ENCODE measurements at places on chromosomes 5 and 9.

DNA sequence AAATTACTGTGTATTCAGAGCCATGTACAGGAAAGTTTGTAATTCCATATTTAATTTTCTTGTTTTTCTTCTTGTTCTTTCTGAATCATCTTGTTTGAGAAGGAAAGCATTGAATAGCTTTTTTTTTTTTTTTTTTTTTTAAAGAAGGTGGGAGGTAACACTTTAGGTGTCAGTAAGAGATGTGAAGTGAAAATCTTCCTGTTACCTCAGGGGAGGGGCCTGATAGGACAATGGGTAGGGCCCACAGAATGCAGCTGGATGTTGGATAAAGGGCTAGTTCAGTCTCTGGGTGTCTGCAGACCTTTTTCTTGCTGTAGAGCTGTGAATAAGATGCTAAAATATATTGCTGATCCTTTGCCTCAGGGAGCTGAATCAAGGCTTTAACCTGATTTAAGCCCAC, 317.4 kb downstream of the MAN2A1 start:
- no peak for DNase-seq

DNA sequence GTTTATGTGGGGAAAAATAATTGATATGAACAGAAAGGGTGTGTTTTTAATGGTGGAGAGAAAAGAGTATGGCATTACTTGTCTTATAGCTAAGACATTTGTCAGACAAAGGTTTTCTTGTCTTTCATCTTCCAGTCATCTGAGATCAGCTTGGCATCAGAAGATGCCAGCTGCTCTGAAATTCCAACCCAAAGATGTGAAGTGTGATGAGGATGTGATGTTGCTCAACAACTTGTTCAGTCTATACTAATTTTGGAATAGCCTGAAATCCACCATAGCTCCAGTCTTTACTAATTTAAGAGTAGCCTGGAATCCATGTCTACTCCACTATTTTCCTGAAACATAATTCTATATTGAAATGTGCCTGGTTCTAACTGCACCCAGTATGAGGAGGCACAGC, 182.3 kb downstream of the CFAP90 start:
- no peak for DNase-seq

DNA sequence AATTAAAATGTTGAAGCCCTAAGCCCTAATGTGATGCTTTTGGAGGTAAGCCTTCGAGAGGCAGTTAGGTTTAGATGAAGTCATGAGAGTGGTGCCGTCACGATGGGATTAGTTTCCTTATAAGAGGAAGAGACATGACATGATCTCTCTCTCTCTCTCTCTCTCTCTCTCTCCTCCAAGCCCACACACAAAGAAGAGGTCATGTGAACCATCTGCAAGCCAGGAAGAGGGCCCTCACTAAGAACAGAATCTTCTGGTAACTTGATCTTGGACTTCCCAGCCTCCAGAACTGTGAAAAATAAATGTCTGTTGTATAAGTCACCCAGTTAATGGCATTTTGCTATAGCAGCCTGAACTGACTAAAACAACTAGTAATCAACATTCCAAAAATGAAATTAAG, 175.5 kb downstream of the GNA14 start:
- peak; percentile 46 for DNase-seq

DNA sequence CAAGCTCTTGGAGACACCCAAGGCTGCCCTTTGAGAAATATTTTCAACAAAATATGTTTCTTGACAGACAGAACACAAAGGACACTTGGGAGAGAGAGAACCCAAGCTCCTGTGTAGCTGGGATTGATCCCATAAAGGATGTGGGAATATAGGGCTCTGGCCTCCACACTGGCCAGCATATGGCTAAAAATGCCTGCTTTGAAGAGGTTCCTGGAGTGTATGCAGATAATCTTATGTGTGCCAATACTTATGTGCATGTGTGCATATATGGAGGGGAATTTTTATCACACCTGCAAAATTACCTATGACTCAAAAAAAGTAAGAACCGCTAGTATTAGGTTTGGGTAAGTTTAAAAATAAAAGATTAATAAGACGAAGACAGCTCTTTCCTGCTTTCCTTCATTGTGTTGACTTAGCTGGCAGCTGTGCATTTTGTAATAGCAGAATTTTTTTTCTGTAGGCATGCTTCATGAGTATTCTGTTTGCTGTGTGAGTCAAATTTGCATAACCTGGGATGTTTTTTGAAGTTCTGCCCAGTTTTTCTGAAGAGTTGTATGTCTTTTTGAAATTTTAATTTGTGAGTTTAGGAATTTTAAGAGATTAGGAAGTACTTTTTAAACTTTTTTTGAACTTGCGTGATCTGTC, 42.6 kb downstream of the HACD4 start:
- DNase-seq = no peak

DNA sequence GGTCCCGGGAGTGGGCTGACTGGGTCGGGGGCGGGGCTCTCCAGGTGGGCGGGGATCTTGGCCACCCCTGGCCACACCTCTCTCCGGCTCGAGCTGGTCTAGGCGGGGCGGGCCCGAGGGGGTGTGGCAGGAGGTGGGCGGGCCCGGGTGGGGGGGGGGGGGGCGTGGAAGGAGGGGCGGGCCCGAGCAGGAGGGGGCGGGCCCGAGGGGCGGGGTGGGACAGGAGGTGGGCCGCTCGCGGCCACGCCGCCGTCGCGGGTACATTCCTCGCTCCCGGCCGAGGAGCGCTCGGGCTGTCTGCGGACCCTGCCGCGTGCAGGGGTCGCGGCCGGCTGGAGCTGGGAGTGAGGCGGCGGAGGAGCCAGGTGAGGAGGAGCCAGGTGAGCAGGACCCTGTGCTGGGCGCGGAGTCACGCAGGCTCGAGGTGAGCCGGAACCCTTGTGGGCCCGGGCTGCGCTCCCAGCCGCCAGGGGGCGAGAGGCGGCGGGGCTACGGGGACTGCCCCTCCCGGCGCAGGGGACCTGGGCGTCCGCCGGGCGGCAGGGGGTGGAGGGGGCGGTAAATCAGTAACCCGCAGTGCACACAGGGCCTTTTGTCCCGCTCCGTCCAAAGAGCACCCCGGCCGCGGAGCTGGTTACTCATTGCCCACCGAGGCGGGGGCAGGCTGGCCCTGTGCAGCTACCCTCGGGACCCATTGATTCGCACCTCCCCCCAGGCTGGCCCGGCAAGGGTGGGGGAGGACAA, at the start of gene FGFR4:
Gene FGFR4 (plus strand): TSS at position 262 of the 744 bp plus-strand sequence. CDS start 2,688 bp downstream, outside the sequence.
- peak; percentile 49 for DNase-seq

DNA sequence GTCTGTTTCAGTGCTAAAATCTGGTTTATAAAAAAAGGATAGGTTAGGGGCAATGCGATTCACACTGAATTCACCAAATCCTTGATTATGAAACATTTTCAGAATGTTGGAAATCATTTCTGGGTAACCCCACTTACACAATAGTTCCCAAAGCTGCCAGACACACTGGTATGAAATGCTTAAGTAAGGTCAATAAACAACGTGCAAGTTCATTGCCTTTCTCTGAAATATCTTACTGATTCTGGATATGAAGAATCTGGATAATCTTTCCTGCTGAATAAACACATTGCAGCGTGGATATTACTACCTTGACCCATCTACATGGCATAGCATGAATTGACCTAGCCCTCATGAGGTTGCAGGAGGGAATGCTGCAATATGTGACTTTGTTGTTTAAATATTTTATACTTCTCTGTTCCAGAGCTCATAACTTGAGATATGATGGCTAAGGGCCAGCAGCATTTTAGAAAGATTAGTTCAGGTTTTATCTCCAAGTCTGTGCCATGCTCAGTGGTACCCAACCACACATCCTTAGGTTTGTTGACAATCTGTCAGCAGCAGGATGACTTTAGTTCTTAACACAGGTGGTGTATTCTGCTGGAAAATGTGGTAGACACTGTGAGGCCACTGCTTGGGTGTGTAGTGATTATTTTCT, 121.0 kb downstream of the NREP start:
- no peak for DNase-seq

- DNase-seq = no peak
These were observed 358.8 kb downstream of the MAN2A1 start for GRCh38 chr5:110048491-110048890.

GRCh38 chr5:60274747-60275146, 381.2 kb upstream of the PDE4D start:
- no peak for DNase-seq

GRCh38 chr5:2538169-2538568, 213.3 kb downstream of the IRX2 start:
- DNase-seq = no peak

DNA sequence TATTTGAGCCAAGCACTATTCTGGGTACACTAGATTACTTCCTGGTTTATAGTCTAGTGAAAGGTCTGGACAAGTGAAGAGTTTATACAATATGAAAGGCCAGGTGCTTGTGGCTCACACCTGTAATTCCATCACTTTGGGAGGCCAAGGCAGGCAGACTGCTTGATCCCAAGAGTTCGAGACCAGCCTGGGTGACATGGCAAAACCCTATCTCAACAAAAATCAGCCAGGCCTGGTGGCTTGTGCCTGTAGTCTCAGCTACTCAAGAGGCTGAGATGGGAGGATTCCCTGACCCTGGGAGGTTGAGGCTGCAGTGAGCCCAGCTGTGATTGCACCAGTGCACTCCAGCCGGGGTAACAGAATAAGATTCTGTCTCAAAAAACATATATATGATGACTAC, 9.5 kb upstream of the TXNDC15 start:
- DNase-seq = no peak

DNA sequence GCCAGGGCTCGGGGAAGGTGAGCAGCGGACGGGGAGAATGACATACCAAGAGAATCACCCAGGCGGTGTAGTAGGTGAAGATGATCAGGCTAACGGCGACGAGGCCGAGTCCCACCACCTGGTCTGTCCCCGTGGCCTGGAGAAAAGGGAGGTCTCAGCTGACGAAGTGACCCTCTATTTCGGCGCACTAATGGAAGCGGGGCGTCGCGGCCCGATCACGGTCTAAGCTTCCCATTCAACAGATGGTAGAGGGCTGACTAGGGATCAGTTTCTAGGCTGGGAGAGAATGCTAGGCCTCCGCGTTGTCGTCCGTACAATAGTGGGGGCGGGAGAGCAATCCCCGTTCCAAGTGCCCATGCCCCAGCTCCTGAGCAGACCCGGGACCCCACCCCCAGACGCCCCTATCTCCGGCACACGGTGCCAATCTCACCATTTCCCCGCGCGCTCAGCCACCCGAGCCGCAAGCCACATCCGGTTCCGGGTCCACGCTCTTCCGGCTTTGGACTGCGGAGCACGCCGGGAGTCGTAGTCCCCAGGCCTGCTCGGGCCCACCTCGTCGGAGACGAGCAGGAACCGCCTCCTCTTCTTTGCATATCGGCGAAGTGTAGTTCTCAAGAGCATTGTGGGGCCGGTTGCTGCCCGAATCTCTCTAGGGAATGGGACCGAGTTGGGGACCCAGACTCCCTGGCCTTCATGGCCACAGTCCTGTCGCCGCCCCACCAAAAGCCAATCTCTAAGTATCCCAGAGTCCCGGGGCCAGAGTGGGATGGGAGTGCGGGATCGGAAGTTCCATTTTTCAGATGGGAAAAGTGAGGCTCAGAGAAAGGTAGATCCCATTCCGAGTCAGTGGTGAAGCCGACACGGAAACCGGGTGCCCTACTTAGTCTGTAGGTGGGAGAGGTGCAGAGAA, at the start of gene DPM2:
Gene DPM2 (minus strand): TSS at position 467 of the 910 bp plus-strand sequence. CDS start 34 bp downstream, at position 433.
- DNase-seq = peak; percentile 88

DNA sequence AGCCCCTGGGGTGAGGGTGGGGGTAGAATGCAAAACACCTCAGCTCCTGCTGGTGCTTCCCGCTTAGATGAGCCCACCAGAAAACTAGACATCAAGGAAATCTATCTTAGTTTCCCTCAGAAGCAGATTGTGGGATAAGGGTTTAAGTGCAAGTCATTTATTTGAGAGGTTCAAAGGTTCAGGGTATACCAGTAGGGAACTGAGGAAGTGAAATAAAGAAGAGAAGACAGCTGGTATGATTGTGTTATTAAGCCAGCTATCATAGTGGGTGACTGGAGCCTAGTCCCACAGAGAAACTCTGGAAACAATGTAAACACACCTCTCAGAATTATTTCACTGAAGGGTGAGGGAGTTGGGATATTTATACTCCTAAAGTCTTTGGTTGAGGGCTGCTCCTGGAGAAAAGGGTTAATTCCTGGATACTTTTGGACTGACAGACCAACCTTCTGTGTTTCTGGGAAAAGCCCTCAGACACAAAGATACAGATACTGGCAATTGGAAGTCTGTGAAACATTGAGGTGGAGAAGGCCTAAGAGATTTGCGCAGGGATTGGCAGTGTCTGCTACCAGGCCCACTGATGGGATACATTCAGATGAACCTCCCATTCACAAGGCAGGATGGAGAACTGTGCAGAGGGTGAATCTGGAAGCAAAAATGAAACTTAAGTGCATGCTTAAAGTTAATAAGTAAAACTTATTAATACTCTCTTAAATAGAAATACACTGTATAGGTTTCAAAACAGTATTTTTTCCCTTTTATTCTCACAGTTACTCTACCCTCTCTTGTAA, 6.4 kb upstream of the DCTN4 start:
- no peak for DNase-seq

GRCh38 chr5:54975701-54976100, 9.7 kb downstream of the ESM1 start:
- no peak for DNase-seq

GRCh38 chr5:144472221-144472620, 301.5 kb downstream of the KCTD16 start:
- DNase-seq = no peak

DNA sequence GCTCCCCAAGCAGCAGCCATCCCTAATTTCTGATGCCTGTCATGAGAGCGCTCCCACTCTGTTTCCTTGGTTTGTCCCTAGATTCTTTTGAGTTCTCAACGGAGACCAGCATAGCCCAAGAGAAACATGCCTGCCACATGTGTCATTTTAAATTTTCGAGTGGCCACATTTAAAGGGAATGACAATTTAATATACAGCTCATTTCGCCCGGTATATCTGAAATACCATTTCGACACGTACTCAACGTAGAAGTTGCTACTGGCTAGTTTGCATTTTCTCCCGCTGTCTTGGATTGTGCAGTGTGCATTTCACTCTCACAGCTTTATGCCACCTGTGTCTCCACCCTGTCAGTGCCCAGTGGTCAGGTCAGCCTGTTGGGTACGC, 21.0 kb downstream of the LPCAT1 start:
- DNase-seq = no peak

DNA sequence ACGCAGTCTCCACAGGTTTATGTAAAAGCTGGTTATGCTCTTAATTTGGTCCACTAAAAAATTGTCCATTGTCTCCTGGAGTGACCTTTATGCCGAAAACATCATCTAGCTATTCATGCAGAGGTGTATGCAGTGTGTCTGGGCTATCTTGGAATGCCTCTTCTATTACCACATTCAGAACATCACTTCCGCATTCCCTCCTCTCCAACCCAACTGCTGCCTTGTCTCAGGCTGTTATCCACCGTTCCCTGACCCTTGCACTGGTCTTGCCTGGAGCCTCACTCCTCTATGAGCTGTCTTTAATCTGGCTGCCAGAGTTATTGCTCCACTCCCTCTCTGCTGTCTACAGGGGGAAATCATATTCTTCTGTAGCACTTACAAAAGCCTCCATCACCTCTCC, 214.1 kb upstream of the ANKRD55 start:
- no peak for DNase-seq
